Stimulated activated CD8-positive, alpha-beta memory T cell treated with anti-CD3 and anti-CD28 coated beads, Interleukin-7, amount 100 ng/mL, for 4 hours (primary cell): ENCODE measurements at places on chromosomes 3 and 15.
A peak's percentile ranks its signal among the peaks of the same experiment; 100 is the strongest.

- no peak for DNase-seq
Observed at GRCh38 chr15:39312984-39313383, 267.9 kb upstream of the THBS1 start.

DNA sequence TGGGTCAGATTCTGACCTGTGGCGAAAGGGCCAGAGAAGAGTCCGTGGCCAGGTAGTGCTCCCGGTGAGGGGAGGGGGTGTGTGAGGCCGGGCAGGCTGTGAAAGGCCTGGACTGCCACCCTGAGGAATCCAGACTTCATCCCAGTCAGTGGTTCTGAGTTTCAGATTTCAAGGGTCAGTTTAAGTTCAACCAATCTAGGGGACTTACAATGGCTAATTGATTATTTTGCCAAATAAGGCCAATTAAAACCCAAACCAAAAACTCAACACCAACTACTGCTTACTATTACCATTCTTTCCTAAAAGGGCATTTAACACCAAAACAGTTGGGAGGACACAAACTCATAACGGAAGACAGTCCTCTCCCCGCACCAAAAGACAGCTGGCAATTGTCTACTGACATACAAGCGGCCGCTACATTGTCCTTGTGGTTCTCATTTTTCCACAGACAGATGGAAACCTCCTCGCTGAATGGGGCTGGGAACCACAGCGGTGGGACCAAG is 30.5 kb downstream of the TMEM44 start:
- no peak for DNase-seq

GRCh38 chr15:94631608-94632007 is 400.2 kb downstream of the MCTP2 start:
- no peak for DNase-seq

GRCh38 chr3:190070622-190071347 is 49.9 kb downstream of the P3H2 start:
- DNase-seq: no peak

GRCh38 chr3:16658004-16658924 is 53.0 kb upstream of the DAZL start:
- no peak for DNase-seq

DNA sequence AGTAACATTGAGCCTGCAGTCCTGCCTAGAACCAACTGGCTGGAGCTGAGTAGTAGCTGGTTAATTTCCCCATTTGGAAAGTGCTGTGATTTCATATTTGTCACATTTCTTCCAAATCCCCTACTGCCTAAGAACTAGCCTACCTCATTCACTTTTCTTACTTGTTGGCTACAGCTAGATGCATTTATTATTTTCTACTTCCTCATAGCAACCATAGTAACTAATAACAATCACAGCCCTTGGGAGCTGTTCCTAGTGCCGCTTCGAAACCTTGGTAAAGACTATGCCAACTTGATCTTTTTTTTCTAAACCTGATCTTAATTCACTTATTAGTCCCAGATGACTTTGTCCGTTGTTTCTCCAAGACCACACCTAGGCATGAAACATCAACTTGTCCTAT is 240.3 kb downstream of the FGF12 start:
- DNase-seq: no peak

DNA sequence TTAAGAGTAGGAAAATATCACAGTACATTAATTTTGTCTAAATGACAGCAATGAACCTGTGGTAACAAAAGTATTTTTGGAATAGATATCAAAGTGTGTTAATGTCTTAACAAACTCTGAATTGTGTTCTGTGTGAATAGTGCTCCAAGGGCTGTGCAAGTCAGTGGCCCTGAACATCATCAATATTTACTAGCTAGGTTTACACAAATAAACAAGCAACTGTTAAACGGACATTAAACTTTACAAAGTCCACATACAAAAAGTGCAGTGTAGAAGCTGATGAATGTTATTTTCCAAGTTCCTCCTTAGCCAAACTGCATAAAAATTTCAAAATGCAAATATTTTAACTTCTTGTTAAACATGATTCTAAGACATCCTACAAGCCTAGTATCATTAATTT is 2.1 kb upstream of the GTF2A2 start:
- DNase-seq: no peak

DNA sequence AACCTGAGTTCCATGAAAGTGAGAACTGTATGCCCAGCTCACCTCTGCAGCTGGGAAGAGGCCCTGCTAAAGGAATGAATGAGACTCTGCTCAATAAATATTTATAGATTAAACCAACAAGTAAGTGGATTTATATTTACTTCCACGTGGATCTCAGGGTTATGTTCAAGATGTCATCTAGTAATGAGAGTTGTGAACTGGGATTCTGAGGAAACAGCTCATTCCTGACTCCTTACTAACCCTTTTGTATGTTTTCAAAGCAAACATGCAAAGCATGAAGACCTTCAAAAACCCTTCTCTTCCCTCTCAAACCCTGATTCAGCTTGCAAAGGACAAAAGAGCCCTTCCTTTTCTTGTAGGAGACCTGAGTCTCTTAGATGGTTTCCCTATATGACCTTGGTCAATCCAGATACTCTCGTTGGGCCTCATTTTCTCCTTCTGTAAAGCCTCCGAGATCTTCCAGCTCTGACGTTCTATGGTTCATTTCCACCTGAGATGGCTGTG is 53.4 kb downstream of the LSM3 start:
- DNase-seq: no peak

DNA sequence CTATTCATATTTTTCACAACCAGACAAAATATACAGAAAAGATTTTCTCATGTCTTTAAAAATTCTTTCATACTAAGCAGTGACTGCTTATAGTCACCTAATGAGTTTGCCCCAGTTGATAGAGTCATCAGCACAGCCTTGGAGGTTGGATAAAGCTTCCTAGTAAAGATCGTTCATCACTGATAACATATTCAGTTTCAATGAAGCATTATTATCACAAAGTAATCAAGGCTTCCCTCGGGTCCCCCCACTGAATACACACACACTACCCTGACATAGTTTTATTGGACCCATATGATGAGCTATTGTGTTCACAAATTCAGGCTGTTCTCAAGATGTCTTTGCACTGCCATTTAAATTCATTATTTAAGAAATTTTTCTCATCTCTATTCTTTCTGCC is 297.8 kb downstream of the KCNH8 start:
- no peak for DNase-seq

- peak; percentile 34 for DNase-seq
Observed at GRCh38 chr3:98039322-98040024, 4.4 kb upstream of the GABRR3 start.
